Activated naive CD4-positive, alpha-beta T cell treated with anti-CD3 and anti-CD28 coated beads for 36 hours (primary cell): ENCODE measurements at places on chromosomes 1 and 21. TPM values are rescaled to one million over a fixed set of nuclear protein-coding genes. Genes with fewer than 3 reads are reported as not detected.

GRCh38 chr1:38990386-38990737 is 714 bp upstream of the AKIRIN1 start:
- peaks cover 25% of the 10 kb centered on the region for H3K36me3 ChIP-seq
- DNase-seq, result no peak
- peak overlapping the region; percentile 84 for H3K27ac ChIP-seq
- peaks cover 46% of the 10 kb centered on the region for H3K4me1 ChIP-seq
- no peaks in the 10 kb centered on the region for H3K27me3 ChIP-seq

GRCh38 chr1:213138892-213139291 is 87.9 kb downstream of the RPS6KC1 start:
- no peaks in the 10 kb centered on the region for H3K27me3 ChIP-seq
- H3K36me3 ChIP-seq, result peaks cover 23% of the 10 kb centered on the region
- peaks cover 8% of the 10 kb centered on the region for H3K4me1 ChIP-seq
- DNase-seq, result no peak
- H3K4me3 ChIP-seq, result no peak overlapping the region

GRCh38 chr21:39855595-39855994 is 11.6 kb upstream of the PCP4 start:
- H3K27me3 ChIP-seq, result no peaks in the 10 kb centered on the region
- DNase-seq, result no peak
- no peaks in the 10 kb centered on the region for H3K4me1 ChIP-seq
- no peak overlapping the region for H3K27ac ChIP-seq
- H3K36me3 ChIP-seq, result no peaks in the 10 kb centered on the region

The FGR gene
- 0.14 TPM for total RNA-seq
